ENCODE measurements at places on chromosomes 4 and X.

- no peak for DNase-seq
Observed at GRCh38 chr4:47729131-47729680, 108.7 kb downstream of the CORIN start.

DNA sequence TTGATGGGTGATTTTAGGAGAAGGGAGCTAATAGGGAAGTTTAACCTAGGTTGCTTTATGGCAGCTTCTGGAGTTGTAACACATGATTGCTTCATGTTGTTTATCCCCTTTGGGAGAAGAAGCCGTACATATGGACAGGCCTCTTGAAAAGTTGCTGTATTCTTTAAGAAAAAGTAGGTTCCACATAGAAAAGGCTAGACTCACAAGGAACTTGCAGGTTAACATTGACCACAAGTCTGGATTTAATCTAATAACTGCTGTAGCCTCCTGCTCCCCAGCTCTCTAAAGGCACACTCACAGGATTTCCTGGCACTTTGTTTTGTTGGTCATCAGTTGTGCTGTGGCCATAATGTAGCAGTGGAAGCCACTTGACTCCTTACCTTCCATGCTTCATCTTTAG lies 19.7 kb downstream of the FNIP2 start:
- no peak for DNase-seq

- peak; percentile 10 for DNase-seq
Observed at GRCh38 chr4:13118633-13119032, 365.5 kb downstream of the RAB28 start.

DNA sequence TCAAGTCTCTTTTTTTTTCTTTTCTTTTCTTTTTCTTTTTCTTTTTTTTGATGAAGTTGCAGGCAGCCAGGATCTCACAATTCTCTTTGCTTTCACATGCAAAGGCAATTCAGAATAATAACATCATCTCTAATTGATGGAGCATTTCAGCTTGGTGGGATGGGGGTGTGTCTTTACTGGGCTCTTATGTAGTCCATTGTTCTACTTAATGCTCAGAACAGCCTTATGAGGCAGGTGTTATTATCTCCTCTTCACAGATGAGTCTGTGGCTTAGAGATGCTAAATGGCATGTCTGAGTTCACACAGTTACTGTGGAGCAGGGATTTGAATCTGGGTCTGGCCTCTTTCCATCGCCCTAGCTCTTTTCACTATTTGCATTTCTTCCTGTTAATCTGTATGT lies 70.2 kb downstream of the TRPC5 start:
- no peak for DNase-seq

Measured in NCI-H345 (cell line).